ENCODE measurements at places on chromosomes 12 and 14. TPM values are rescaled to one million over a fixed set of nuclear protein-coding genes. Genes with fewer than 3 reads are reported as not detected.

- DNase-seq: no peak
Observed at GRCh38 chr12:12230275-12230674, 36.6 kb downstream of the LRP6 start.

The INHBC gene
- total RNA-seq: not detected

DNA sequence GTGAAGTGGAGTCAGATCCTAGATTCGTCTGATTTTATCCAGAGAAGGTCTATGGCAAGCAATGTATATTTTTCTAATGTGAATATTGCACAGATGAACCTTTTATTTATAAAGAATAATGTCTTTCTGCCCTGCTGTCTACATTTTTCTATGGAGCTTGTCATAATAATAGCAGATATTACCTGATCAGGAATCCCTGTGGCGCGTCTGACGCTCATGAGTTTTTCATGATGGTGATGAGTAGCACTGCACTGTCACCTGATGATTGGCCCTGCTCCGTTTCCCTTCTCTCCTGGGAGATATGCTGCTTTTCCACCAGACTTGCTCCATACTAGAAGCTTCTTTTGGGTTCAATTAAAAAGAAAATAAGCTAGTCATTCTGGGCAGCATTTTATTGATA is 20.5 kb downstream of the CINP start:
- no peak for DNase-seq

- DNase-seq: no peak
Observed at GRCh38 chr12:96431067-96431466, 30.8 kb upstream of the CDK17 start.

DNA sequence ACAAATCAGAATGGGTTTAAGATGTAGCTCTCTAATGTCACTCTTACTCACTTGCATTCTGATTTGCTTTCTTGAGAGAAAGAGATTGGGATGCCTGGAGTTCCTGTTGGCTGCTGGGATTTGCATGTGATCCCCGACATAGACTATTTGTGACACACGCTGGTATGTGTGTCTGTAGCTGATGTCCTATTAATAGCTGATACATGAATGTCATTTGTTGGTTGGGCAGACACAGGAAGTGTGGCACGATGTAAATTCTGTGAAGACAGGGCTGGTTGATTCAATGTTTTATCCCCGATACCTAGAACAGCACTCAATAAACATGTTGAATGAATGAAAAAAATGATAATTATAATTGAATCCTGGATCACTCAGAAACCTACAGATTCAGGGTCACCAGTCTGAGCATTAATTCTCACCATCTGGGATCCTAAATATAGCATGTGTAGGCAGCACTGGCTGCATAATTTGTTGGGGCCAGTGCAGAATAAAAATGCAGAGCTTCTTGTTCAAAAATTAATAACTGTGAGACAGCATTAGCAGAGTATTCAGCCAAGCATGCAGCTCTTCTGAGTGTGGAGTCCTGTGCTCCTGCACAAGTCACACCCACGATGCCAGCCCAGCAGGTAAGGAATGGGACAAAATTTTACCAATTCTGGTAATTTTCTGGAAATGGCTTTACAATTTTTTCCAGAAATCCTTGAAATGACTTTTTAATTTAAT is 35.5 kb upstream of the SOCS2 start:
- no peak for DNase-seq

DNA sequence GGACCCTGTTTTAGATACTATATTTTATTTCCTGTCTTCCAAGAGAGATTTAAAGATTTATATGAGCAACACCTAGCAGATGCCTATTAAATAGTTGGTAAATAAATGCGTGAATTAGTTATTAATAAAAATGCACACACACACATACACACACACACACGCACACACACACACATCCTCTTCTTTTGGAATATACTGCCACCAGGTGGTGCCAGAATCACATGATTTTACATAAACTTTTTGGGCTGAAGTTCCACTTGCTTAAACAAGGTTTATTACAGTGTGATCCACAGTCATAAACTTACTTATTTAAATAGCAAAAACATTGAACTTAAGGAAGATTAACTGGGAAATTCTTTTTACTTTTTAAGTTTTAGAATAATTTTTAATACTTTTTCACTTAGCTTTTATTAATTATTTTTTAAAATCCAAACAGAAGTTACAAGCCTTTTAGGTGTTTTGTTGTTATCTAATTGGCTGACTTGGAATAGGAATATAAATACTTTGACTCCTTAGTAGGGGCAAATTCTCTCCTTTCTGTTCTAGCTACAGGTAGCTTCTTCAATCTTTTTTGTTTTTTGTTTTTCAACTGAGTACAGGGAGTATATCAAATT is 17.5 kb downstream of the RAD51B start:
- peak; percentile 90 for DNase-seq

- no peak for DNase-seq
Observed at GRCh38 chr14:54627219-54627539, 60.3 kb downstream of the SAMD4A start.

DNA sequence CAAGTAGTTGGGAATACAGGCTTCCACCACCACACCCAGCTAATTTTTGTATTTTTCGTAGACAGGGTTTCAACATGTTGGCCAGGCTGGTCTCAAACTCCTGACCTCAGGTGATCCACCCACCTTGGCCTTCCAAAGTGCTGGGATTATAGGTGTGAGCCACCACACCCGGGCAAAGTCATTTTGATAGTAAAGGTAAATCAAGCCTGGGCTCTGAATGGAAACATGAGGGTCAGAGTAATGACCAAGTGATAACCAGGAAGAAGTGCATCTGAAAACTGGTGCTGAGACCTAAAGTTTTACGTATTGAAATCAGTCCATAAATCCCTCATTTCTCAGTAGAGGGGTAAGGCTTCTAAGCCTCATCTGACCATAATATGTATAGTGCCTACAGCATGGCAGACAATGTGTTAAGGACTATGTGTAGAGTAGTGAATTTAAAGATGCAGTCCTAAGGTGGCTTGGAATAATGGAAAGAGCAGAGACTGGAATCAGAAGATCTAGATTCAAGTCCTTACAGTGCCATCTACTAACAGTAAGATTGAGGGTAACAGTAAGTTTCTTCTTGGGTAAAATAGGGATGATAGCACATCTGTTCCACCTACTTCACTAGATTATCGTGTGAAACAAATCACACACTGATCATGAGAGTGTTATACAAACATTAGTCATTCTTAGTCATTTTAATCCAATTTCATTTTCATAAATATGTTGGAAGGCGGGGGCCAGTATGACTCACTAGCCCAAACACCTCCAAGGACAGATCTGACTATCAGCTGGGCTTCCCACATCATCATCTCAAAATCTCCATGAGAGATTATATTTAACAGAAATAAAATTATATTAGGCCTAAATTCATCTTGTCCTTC is 11.2 kb downstream of the MAP4K5 start:
- peak; percentile 80 for DNase-seq

DNA sequence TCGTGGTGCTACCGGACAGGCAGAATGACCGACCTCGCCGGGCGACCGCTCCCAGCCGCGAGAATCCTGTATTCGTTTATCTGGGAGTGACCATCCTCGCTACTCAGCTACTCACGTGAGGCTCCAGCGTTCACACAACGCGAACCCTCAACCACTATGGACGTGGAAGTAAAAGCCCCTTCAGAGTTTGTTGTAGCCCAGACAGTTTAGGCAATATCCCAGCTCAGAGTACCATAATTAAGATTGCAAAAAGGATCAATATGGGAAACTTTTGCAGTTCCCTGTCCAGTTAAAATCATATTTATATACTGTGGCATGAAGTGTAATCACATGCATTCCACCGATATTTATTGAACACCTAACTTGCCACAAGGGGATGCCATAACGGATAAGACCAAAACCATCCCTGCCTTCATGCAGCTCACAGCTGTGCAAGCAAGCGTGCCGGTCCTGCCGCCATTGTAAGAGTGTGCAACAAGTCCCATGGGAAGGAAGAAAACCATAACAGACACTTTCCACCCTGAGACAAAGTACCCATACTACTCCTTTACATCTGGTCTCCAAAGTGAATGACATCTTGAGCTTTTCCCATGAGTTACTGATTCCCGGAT is 938 bp upstream of the MAX start:
- DNase-seq: peak; percentile 25

The OR10G2 gene
- not detected for total RNA-seq

The KRT81 gene
- not detected for total RNA-seq

DNA sequence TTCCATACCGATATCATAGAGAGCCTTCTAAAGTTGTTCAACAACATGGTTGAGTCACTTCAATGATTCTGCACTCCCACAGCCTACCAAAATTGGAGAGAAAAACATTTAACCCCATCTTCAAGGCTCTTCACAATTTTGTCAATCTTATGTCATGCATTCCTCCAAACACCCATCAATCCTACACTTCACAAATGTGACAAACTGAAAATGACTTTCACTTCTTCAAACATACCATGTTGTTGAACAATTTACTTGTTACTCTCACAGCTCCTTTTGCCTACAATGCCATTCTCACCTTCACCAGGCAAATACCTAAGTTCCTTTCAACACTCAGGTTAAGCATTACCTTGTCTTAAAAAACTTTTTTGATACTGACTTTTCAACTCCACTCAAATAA is 88.0 kb downstream of the OSBPL8 start:
- no peak for DNase-seq

GRCh38 chr12:68376901-68377300 is 44.7 kb upstream of the MDM1 start:
- no peak for DNase-seq

The PTPRO gene
- total RNA-seq: under 0.01 TPM

GRCh38 chr12:105977652-105978051 is 161.1 kb downstream of the NUAK1 start:
- peak; percentile 87 for DNase-seq

- DNase-seq: peak; percentile 69
Observed at GRCh38 chr14:34684578-34684977, 29.8 kb downstream of the CFL2 start.

GRCh38 chr14:89616852-89617341 is 199.9 kb upstream of the FOXN3 start:
- peak; percentile 67 for DNase-seq

The TAS2R50 gene
- 5.8 TPM for total RNA-seq

DNA sequence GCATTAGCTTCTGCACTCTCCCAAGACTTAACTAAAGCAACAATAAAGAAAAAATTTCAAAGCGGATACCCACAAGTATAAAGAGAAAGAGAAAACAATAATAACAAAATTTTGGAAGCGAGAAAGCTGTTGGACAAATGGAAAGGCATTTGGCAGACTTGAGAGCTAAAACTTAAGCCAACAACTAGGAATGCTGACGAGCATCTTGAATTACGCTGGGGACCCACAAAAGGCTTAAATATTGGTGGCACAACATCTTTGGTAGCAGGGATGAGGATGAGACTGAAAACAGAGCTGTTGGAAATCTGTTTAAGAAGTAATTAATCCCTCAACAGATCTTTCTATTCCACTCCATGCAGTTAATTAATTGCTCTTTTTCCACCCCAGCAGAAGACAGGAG is 49.8 kb downstream of the LLPH start:
- no peak for DNase-seq

DNA sequence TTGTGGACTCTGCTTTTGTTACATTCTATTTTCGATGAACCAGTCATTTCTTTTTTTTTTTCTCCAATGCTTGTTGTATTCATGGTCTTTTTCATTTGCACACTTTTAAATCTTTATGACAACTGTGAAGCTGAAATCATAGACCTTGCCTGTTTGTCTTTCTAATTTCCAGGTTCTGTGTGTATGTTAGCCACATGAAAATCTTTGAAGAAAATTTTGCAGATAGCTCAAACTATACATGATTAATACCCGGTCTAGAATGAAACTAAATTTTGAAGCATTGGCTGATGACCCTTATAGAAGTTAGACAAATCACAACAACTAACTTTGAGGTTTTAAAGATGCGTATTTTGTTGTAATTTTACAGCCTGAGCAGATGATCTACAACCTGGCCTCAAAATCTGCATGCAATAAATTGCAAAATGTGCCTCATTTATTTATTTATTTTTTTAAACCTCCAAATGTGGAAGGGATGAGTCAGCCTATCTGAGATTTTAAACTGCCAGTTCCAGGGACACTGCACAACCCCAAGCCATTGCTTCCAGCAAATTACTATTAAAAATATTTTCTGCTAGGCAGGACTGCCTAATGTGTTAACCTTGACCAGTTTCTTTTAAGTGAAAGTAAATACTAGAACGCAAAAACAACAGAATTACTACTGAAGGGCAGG is 96.3 kb upstream of the NAV3 start:
- DNase-seq: peak; percentile 85

DNA sequence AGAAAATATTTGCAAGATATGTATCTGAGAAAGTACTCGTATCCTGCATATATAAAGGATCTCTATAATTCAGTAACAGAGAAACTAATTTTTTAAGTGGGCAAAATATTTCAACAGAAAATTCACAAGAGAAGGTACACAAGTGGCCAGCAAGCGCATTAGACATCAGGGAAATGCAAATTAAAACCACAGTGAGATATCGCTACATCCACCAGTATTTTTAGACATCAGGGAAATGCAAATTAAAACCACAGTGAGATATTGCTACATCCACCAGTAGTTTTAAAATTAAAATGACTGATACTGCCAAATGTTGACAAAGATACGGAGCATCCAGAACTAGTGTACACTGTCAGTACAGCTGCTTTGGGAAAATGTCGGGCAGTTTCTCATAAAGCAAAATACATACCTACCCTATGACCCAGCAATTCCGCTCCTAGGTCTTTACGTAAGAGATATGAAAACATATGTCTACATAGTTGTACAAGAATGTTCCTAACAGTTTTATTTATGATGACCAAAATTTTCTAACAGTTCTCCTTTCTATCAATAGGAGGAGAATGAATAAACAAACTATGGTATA is 2.8 kb upstream of the KCNK13 start:
- DNase-seq: peak; percentile 33

- no peak for DNase-seq
Observed at GRCh38 chr12:128914908-128915563, 61.8 kb downstream of the GLT1D1 start.

- peak; percentile 95 for DNase-seq
Observed at GRCh38 chr12:92942905-92943304, 13.8 kb upstream of the EEA1 start.

GRCh38 chr14:85960756-85961155 is 430.8 kb downstream of the FLRT2 start:
- no peak for DNase-seq

The ALX1 gene
- 0.64 TPM for total RNA-seq

DNA sequence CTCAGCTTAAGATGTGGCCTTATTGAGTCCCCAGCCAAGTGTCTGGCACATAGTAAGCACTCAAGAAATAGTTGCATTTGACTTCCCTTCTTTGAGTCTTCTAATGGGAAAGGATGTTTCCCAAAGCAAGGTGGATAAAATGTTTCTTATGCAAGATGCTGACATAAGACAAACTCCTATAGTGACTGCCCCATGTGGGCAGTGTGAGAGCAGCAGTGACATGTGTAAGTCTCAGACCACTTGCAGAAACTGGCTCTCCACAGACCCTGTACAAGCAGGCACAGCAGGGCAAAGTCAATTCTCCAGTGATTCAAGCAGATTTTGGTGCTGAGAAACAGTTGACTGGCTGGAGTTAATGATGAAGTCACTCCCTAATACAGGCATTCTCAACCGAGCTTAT is 255.3 kb downstream of the ANO2 start:
- DNase-seq: no peak

All from fibroblast of villous mesenchyme (primary cell).